ENCODE measurements at places on chromosomes 1 and 21. TPM values are rescaled to one million over a fixed set of nuclear protein-coding genes. Genes with fewer than 3 reads are reported as not detected.

PMF1 gene
- total RNA-seq, result 109 TPM

DNA sequence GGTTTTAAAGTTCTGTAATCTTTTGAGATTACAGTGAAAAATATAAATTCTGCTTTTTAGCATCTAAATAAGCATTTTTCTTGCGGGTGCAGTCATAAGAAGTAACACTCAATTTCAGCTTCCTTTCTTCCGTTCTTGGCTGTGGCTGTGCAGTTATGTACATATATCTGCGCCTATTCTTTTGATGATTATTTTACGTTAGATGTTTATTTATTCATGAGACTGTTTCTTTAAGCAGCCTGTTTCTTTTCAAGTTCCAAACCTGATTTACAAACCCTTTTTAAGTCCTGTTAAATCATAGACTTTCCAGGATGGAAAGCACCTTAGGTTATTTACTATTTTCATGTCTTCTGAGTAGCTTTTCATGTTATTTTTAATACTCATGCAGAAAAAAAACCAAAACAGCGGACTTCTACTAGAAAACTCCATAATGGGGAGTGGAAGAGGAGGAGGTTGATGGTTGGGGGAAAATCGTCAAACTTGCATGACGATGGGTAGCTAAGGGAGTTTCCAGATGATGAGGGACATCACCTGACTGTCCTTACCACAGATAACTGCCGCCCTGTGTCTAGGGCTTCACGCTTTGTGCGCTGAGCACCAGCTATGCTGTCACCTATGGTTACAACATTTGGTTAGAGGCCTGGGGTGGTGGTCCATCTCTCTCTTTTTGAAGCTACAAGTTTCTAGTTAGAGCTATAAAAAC, 2.6 kb downstream of the PRDM2 start:
- DNase-seq, result no peak

CATSPERE gene
- 0.25 TPM for total RNA-seq

DNA sequence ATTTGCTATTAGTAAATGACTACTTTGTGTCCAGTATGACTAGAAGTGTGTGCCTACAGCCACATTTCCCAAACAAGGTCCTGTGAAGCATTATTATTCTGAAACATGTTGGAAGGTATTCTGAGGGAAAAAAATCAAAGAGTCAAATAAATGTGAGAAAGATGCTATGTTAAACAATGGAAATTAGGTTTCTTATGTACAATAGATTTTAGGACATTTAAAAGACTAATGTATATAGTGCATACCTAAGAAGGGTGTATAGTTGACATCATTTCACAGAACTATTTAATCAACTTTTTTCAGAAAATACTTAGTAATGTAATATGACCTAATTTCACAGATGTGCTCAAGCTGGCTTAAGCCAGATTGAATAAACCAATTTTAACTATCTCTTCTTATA, 582.5 kb downstream of the USP25 start:
- no peak for DNase-seq

DNA sequence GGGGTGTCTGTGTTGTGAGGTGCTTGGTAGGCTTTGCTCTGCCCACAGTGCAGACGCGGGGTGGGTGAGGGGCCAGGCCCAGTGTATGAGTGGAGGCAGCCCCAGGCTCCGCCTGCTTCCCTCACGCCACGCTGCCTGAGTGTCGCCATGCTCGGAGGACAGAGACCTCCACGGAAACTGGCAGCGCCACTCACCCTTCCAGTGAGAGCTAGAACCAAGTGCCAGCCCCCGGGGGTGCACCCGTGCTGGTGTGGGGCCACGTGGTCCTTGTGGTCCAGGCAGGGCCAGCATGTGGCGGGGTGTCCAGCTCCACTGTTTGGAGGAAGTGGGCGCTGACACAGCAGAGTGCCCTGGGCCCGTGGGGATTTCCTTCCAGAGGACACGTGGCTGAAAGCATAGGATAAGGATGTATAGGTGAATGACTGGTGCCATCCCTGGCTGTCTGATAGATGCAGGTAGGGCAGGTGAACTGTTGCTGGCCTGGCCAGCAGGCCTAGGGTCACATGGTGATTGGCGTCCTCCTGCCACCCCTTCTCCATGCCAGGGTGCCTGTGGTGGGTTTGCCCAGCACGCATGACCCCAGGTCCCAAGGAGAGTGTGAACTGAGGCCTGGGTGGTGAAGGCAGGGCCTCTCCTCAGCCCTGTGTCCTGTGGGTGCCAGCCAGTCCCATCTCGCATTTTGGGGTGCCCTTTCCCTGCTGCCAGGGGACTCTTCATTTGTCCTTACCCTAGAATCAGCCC, 3.8 kb downstream of the LRRC3 start:
- DNase-seq, result no peak

- DNase-seq, result peak; percentile 74
These were observed 28.3 kb upstream of the RCSD1 start for GRCh38 chr1:167601442-167602383.

DNA sequence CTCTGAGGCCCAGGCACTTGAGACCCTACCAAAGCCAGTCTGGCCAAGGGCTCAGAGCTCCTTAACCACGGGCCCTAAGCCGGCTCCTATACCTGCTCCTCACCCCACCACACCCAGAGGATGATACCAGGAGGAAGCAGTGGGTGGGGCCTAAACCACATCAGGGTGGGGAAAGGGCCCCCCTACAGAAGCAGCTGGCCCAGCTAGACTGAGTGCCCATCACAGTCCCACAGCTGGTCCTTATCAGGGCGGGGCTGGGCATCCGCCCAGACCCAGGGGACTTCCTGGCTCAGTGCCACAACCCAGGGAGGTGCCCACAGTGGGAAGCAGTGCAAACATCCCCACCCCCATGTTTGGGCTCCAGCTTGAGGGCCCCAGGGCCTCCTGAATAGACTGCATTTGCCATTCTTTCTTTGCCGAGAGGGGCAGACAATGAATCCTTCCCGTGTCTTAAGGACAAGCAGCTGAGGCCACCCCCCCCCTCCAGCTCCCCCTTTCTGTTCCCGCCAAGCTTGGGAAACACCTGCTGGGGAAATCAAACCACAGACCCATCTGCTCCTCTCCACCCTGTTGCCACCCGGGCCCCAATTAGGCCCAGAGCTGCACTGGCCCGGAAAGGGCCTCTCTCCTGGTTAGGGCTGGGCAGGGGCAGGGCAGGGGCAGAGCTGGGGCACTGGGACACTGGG, 6.2 kb downstream of the E2F2 start:
- DNase-seq, result no peak

WNT3A gene
- not detected for total RNA-seq

ITLN1 gene
- not detected for total RNA-seq

S100A2 gene
- total RNA-seq, result 14.4 TPM

CELA2A gene
- total RNA-seq, result not detected

DNA sequence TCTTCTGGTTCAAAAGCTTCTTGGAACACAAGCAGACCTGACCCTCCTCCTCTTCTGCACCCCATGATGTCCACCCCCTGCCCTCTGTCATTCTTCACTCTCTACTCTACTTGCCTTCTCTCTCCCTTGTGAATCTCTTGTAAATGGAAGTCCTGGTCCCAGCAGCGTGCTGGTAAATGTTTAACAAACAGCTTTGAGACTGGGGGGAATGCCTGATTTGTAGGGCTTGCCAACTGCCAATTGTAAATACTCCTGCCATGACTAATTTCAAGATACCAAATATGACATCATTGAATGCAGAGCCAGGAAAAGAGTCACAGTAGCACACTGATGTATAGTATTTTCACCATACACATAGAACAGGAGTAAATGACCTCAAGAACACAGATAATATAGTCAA, 40.9 kb upstream of the LRRN2 start:
- DNase-seq, result peak; percentile 54

GRCh38 chr1:61504305-61504704, 220.6 kb downstream of the TM2D1 start:
- DNase-seq, result no peak

GRCh38 chr1:66788231-66788939, 12.7 kb downstream of the INSL5 start:
- no peak for DNase-seq

PTPN7 gene
- total RNA-seq, result not detected

- DNase-seq, result peak; percentile 62
These were observed 148.4 kb upstream of the TMEM51 start for GRCh38 chr1:15005116-15005515.

CD5L gene
- total RNA-seq, result not detected

- peak; percentile 53 for DNase-seq
These were observed 61.7 kb downstream of the CASQ2 start for GRCh38 chr1:115706587-115707425.

- DNase-seq, result no peak
These were observed 23.3 kb downstream of the SHISA4 start for GRCh38 chr1:201911826-201912571.

GRCh38 chr1:11125931-11126330, 26.3 kb upstream of the EXOSC10 start:
- no peak for DNase-seq

- DNase-seq, result peak; percentile 58
These were observed 23.3 kb upstream of the DPT start for GRCh38 chr1:168752171-168752832.

GRCh38 chr1:77375990-77376389, 94.2 kb downstream of the AK5 start:
- no peak for DNase-seq

GRCh38 chr1:212518188-212519054, 85.7 kb downstream of the NENF start:
- DNase-seq, result peak; percentile 94

DNA sequence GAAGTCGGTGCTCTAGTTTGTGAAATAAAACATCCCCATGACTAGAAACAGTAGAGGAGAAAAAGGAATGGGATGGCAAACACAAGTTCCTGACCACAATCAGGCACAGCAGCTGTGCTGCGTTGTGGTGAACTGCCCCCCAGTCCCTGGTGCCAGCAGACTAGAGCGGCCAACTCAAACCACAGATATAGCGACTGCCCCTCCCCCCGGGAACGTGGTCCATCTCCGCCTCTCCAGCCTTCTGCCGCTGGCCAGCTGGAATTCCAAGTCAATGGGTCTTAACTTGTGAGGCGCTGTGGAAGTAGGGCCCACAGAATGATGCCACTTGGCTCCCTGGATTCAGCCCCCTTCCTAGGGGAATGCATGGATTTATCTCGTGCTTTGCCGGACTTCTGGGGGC, 41.6 kb upstream of the ZNF678 start:
- DNase-seq, result no peak

GRCh38 chr21:25300632-25301031, 306.6 kb downstream of the MRPL39 start:
- no peak for DNase-seq

DNA sequence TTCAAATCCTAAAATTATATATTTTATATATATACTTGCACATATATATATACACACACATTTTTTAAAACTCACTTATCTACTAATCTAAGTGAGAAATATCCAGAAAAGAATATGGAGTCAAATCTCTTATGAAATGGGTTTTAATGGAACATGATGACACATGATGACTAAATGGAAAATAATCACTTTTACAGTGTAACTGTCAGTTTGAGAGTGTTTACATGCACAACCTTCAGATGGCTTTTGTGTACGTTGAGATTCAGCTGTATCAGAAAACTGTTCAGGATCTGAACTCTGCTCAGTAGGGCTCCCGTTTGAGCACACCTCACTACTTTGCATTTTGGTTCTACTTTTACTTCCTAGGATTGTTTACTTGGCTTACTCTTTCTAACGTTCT, 189.8 kb downstream of the DNAH14 start:
- DNase-seq, result peak; percentile 14

DIO1 gene
- total RNA-seq, result not detected

MATN1 gene
- not detected for total RNA-seq

DNA sequence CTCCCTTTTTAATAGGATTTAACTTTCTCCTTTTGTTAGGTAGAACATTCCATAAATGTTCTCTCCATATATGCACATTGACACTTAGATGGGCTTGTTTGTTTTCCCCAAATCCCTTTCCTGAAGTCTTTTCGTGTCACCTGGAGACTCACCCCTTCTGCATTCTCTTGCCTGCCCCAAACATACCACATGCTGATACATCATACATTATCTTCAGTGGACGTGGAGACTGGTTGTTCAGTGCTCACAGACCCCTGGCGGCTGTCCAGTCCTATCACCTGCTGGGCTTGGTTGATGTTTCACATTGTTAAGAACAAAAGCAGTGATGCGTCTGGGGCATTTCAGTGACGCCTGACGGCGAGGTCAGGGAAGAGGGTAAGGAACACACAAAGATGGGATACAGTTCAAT, 22.2 kb downstream of the FMOD start:
- DNase-seq, result peak; percentile 48

DNA sequence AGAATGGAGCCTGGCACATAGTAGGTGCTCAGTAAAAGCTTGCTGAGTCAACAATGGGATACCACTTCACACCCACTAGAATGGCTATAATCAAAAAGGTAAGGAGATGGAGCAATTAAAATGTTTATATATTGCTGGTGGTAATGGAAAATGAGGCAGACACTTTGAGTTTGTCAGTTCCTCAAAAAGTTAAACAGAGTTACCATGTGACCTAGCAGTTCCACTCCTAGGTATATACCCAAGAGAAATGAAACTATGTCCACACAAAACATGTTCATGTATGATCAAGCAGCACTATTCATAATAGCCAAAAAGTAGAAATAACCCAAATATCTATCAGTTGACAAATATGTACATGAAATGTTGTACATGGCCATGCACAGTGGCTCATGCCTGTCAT, 74.8 kb upstream of the ECE1 start:
- no peak for DNase-seq

- peak; percentile 61 for DNase-seq
These were observed 21.5 kb downstream of the RAP1GAP start for GRCh38 chr1:21647431-21648351.

DLGAP3 gene
- 0.05 TPM for total RNA-seq

DNA sequence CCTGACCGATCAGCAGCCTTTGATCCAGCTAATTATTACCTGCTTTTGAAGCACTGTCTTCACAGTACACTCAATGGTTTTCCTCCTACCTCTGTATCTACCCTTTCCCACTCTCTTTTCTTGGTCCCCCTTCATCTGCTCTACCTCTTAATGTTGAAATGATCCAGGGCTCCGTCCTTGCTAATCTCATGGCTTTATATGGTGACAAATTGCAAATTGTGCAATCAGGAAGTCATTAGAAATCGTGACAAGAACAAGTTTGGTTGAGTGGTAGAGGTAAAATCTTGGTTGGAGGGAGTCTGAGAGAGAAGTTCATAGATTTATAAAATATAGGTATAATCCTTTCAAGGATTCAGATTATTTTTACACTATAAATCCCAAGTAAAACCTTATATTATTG, 9.6 kb upstream of the CYB5R1 start:
- no peak for DNase-seq

- peak; percentile 68 for DNase-seq
These were observed 56.9 kb downstream of the LPAR3 start for GRCh38 chr1:84836145-84836544.

ZYG11A gene
- total RNA-seq, result 1.6 TPM

GRCh38 chr1:17904290-17904689, 149.2 kb downstream of the ACTL8 start:
- DNase-seq, result no peak

GRCh38 chr1:46285730-46286477, 17.5 kb downstream of the LRRC41 start:
- DNase-seq, result no peak

PGLYRP3 gene
- not detected for total RNA-seq

- DNase-seq, result peak; percentile 92
These were observed 529 bp upstream of the PRMT2 start for GRCh38 chr21:46634966-46635323.

IGSF21 gene
- not detected for total RNA-seq
